SHP77 (cell line): ENCODE measurements at places on chromosomes 5 and 9.
A peak's percentile ranks its signal among the peaks of the same experiment; 100 is the strongest.

- DNase-seq = no peak
These were observed 10.2 kb upstream of the IL12B start for GRCh38 chr5:159340511-159340910.

- no peak for DNase-seq
These were observed 18.7 kb downstream of the HK3 start for GRCh38 chr5:176880366-176881020.

GRCh38 chr9:127873223-127873691 is 4.2 kb downstream of the AK1 start:
- DNase-seq = no peak

GRCh38 chr5:65481635-65482295 is at the start of gene ADAMTS6:
TSS of gene ADAMTS6 (minus strand) at chr5:65481920. CDS start at chr5:65473673, 8,247 bp downstream.
- peak; percentile 92 for DNase-seq

DNA sequence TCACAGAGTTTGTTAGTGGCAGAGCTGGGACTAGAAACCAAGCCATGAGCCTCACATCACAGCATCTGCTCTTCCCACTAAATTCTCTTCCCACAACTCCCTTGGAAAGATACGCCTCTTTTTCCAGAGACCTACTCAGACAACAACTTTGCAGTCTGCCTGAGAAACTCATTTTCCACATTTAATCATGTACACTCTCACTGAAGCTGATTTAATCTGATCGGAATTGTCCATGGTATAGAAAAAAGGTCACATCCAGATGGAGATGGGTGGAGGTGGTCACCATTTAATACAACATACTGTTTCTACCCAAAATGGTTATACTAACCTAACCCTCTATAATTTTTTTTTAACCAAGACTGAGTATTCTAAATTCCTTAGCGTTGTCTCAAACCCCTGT is 366.2 kb downstream of the ENC1 start:
- DNase-seq = no peak

- peak; percentile 42 for DNase-seq
These were observed 69.1 kb downstream of the PPARGC1B start for GRCh38 chr5:149799119-149799623.

DNA sequence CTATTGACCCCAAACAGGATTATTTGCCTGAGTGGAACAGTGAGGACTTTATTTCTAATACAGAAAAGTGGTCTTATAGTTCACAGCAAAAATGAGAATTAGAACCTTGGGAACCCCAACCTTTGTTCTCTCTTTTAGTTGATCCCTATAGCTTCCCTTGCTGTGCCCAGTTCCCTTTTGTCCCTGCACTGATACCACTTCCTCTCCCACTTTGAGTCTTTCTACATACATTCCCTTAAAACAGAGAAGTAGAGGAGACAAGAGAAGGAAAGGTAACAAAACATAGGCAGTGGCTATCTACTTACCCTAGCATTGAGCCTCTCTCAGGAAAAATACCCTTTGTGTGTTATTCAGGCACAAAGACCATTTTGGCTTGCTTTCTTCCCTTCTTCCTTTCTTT is 246.4 kb downstream of the FAM114A2 start:
- DNase-seq = no peak

DNA sequence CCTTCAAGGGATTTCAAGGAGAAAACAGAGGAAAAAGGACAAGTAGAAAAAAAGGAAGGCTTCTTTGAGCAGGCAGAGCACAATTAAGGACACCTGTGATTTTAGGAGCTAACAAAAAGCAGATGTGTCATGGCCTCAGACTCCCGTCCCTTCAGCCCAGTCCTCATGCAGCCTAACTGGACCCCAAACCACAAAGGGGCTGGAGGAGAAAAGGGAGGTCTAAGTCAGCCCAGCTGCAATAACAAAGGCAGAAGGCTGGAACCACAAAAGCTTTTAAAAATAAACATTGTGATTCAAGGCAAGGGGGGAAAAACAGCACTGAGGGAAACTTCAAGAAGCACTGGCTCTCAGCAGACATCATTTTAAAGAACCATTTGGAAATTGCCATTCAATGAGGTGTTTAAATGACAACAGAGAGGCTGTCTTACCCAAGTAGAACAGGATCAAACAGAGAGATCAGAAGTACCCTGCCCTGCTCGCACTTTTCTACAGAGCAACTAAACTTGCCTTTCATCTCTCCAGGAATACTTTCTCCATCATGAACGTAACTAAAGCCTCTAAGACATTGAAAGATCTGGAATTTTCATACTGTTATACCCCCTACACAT is 89.3 kb downstream of the SEMA5A start:
- no peak for DNase-seq

- no peak for DNase-seq
These were observed 926.5 kb upstream of the CDH6 start for GRCh38 chr5:30267026-30267425.

DNA sequence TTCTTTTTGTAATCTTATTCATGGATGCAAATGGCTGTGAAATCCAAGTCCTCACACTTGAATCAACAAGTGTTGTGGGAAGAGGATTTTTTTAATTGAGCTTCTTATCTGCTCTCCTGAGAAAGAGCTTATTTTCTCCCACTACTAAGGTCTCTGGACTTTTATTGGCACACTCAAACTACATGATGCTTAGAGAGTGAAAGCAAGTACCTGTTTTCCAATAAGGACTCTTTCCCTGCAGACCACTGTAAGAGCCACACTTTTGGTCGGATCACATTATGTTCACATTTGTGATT is 546.4 kb upstream of the ARRDC3 start:
- no peak for DNase-seq

GRCh38 chr5:96342581-96342980 is 90.5 kb downstream of the PCSK1 start:
- no peak for DNase-seq

- DNase-seq = peak; percentile 67
These were observed 37.7 kb downstream of the NSG2 start for GRCh38 chr5:174083056-174083827.

DNA sequence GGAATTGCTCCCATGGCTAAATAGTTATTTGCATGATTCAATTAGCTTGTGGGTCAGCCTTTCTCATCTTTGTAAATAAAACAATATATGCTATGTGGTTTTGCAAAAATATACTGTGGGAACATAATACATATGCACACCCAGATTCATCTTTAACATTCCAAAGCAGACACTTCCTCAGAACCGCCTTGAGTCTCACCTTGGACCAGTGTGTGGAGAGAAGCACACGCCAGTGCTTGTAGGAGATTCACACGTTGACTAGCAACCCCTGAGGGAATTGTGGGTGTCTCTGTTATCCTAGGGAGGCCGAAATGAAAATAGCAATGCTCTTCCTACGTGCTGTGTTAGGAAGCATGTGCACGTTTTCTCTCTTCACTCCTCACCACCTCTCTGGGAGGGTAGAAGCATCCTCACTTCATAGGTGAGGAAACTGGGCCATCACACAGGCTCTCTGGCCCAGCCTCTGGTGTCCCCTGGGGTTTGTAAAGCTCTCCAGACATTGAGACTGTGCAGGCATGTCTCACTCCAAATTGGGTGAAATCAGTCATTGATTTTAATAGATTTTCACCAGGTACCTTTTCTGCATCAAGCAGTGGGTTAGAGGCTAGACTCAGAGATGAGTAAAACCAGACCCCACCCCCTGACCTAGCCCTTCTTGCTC is 221.7 kb downstream of the PBX3 start:
- no peak for DNase-seq

DNA sequence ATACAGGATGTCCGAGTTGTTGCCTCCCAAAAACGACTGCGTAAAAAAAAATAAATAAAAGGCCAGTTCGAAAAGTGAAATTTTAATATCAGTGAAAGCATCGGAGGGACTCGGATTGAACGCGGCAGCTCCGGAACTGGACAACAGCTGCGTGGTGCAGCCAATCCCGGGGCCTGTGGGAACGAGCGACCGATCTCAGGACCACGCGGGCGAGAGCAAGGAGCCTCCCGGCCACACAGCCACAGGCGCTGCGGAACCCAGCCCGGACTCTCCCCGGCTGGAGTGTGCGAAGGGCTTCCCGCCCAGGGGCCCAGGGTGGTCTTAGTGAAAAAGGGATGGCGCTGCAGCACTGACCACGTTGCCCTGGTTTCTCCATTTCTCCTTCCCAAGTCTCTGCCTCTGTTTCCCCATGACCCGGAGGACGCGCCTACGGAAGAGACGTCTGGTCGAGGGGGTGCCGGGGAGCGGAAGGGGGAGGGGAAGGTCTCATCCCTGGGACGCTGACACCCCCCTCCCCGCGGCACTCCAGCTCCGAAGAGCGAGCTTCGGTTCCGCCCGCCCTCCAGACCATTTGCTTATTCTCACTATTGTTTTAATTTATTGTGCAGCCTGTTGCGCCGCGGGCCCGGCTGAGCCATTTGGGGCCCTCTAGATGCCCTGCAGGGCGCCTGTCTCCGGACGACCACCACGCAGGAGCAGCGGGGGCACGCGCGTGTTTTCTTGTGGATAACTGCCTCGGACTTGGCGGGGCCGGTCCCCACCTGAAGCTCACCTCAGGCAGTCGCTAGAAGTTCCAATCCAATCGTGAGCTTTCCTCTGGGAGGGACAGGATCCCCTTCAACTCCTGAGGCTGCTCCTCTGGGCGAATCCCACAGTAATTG is 303.0 kb downstream of the PARP8 start:
- no peak for DNase-seq

- no peak for DNase-seq
These were observed 85.6 kb downstream of the MACROH2A1 start for GRCh38 chr5:135313405-135313804.

DNA sequence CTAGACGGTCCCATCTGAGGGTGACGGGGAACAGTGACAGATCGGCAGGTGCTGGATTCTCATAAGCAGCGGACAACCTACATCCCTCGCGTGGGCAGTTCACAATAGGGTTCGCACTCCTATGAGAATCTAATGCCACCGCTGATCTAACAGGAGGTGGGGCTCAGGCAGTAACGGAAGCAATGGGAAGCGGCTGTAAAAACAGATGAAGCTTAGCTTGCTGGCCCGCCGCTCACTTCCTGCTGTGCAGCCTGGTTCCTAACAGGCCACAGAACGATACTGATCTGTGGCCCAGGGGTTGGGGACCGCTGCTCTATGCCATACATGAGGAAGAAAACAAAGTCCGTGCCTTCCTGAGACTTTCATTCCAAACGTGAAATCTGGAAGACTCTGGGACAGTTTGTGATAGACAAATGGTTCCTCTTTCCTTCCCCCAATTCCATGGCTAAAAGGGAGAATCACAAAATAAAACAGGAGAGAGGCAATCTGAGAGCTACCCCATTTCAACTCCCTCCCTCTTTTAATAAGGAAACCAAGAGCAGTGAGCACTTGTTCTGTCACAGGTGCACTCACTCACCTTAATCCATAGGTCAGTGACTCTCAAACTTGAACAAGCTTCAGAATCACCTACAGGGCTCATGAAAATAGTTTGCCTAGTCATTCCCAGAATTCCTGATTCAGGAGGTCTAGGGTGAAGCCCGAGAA is 12.1 kb downstream of the PDCL start:
- peak; percentile 88 for DNase-seq

GRCh38 chr5:74361406-74362358 is 278.8 kb downstream of the ENC1 start:
- DNase-seq = no peak

DNA sequence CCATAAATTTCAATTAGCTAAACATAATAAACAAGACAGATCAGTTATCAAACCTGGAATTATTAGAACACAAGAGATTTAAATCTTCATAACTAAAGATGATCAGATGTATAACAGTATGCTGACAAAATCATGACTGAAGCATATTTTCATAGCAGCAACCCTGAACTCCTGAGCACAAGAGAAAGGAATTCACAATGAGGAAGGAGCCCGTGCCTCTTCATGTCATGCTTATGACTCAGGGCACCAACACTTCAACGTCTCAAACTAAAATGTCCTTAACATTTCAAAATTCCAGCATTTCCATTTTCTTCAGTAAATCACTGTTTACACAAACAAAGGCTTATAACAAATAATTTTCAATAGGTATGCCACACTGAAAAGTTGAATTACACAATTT is 6.7 kb downstream of the AP3B1 start:
- DNase-seq = no peak

DNA sequence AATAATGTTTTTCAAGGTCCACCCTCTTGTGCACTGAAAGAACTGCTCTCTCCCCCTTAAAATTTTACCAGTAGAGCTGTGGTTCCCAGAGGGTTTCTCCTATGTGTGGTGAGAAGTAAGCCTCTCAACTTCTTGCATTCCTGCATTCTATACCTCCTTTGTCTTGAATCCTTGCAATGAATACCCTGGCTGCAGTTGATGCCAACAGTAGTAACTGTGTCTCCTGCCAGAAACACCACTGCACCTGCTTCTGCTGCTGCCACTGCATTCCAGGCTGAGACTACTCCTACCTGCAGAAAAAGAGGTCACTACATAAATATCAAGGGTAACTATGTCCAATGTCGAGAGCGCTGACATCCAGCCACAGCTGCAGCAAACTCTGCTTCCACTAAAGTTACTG is 203.7 kb downstream of the TMEM167A start:
- no peak for DNase-seq

GRCh38 chr5:120239086-120239485 is 225.0 kb upstream of the PRR16 start:
- DNase-seq = no peak

DNA sequence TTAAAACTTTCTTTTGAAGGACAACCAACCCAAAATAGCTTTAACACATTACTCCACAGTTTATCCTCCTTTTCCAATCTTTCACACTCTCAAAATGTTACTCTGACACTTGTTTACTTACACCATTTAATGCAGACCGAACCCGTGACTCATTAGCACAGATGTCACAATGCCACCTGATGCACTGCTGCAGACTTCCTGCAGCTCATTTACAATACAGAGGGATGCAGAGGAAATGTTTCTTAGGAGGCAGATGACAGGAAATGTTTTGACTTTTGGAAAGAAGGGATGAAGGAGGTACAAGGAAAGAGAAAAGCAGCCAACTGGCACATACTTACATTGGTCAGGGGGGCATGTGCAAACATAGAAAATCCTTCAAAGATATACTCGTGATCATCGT is 39.0 kb downstream of the DROSHA start:
- DNase-seq = no peak

GRCh38 chr5:140966293-140967225 is at the start of gene PCDHAC2:
TSS of gene PCDHAC2 (plus strand) at chr5:140966476. CDS start at chr5:140966767, 291 bp downstream.
- DNase-seq = peak; percentile 76

- no peak for DNase-seq
These were observed 106.5 kb downstream of the BNC2 start for GRCh38 chr9:16763946-16764345.

DNA sequence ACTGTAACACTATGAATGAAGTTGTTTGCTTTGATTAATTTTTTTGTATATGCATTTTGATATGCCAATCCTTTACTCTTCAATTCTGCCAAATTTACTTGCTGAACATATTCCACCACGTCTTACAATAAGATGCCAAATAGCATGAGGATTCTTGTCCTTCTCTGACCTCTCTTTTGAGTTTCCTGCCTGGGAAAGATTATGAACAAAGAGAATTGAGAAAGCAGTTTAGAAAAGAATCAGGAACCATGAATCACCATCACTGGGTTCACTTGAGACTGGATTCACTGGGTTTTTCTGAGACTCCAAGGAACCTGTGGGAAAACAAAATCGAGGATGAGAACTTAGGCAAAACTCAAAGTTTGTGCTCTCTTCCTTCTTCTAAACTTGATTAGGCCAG is 256.5 kb downstream of the CETN3 start:
- DNase-seq = no peak
